ENCODE measurements at places on chromosomes 5 and 9.
A peak's percentile ranks its signal among the peaks of the same experiment; 100 is the strongest.

DNA sequence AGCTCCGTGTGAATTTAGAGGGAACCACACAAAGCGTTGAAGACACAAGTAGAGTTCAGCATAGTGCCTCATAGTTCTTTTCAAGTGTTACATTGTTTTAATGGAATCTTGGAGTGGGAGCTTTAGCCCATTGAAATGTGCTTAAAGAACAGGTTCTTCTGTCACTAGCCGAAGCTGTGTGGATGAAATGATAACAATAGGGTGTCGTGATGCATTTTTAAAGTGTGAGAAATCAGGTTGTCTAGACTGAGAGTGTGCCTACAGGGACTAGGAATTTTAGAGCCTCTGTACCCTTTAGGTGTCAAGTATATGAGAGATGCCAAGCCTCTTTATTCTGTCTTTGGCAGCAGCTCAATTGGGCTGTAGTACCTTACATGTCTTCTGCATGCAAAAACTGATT, 83.0 kb downstream of the NDUFS4 start:
- no peak for DNase-seq

DNA sequence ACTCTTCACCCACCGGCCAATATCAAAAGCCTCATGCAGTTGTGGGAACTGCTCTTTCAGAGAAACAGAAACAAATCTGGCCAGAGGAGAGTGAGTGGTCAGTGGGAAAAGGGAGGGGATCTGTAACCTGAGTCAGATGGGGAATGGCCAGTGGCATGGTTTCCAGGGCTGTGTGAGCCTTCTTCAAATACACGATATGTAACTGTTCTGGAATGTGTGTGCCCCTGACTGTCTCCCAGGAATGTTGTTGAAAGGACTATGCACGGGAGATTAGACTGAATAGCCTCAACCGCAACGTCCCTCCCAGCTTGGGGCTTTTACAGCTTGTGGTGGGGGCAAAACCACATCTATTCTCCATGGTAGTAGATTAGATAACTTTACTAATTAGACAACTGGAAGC, 60.8 kb downstream of the SH3TC2 start:
- DNase-seq, result no peak

- DNase-seq, result no peak
Observed at GRCh38 chr5:4662756-4663155, 477.4 kb upstream of the ADAMTS16 start.

DNA sequence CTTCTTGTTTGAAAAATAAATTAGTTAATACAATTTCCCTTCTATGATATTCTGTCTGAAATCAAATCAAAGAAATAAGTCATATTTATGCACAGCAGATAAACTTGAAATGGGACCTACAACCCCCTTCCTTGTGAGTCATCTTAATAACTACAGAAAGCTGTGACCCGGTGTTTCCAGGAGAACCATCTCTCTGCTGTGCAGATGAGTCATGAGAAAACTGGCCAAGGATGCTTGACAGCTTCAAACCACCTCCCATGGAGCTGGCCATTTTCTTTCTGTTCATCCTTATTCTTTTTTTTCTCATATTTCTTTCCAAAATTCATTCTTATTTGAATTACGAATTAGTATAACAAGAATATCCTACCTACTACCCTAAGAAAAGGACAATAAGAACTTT, 43.4 kb upstream of the NR4A3 start:
- no peak for DNase-seq

DNA sequence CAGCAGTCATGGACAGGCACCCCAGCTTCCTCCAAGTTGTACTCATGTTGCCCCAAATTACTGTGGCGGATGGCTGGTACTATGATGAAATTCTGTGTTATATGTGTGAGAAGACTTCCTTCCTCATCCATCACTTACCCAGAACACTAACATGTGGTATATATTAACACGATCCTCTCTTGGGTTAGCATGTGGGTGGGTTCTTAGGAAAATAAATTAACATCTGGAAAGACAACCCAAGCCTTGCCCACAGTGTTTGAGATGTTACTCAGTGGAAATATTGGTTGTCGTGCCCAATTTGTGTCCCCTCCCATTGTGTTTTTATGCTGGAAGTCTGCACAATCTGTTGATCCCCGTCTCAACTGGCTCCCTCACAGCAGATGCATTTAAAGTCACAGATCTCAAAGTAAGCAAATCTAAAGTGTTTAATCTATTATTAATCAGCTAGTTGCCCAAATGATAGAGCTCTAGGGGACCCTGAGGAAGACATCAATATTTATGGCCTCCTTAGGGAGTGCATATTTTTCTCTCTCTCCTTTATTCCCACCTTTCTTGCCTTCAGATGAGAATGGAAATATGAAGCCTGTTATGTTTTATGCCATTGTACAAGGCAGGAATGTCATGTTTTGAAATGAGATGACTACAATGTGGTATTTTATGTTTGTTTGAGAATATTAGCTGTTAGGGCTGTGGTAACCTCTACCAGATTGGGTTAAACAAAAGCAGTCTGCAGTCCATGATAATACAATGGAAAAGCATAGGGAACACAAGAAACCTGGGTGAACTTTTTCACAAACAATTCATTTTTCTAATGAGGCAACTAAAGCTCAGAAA, 93.9 kb downstream of the GRIA1 start:
- DNase-seq, result no peak

GRCh38 chr5:120848883-120849282, 384.8 kb downstream of the PRR16 start:
- no peak for DNase-seq

- no peak for DNase-seq
Observed at GRCh38 chr5:173429489-173430150, 101.4 kb upstream of the STC2 start.

DNA sequence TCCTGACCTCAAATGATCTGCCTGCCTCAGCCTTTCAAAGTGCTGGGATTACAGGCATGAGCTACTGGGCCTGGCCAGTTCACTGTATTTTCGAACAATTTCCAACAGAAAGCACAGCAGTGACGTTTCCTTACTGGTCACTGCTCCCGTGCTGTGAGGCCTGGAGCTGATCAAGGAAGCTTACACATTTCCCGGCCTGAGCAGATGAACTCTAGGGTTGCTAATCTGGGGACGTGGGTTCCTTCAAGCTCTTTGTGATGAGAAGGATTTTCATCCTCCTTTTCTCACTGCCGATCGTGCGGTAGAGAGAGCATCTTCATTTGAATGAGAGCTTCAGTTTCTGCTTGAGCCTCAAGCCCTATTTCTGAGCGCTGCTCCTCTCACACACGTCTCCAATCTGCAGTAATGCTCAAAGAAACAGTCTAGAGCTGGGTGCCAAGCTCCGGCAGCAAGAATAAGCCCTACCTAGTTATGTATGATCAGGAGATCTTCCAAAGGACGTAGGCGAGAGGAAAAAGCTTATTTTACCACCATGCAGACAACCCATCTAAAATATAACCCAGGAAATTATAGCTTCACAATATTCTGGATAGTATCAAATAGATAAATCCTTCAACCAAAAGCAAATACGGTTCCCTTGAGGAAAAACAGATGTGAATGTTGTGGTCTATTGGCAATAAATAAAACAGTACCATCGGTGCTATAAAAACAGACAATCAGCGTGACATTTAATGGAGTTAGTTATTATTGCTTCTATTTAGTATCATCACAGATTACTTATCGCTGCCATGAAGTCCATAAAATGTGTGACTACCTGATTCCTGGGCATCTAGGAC, 7.3 kb upstream of the SPATA24 start:
- no peak for DNase-seq

- no peak for DNase-seq
Observed at GRCh38 chr9:17793713-17794622, 215.1 kb downstream of the SH3GL2 start.

- DNase-seq, result no peak
Observed at GRCh38 chr5:63697811-63698210, 264.4 kb downstream of the HTR1A start.

- DNase-seq, result no peak
Observed at GRCh38 chr9:91879231-91879630, 70.8 kb downstream of the ROR2 start.

DNA sequence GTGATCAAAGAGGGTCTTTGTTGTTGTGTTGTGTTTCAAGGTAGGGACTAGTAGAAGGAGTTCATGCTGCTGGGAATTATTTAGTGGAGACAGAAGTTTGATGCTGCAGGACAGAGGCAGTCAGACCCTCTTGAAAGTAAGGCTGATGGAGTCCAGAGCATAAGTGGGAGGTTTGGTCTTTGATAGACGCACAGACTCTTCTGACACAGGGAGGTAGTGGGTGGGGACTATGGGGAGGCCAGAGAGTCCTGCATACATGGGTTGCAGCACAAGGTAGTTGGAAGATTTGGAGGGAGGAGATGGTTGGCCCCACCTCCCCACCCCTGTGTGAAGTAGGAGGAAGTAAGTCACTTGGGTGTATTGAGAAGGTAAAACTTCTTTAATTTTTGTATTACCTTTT, 2.4 kb upstream of the CCDC112 start:
- DNase-seq, result no peak

GRCh38 chr9:77616191-77616590, 31.9 kb downstream of the GNA14 start:
- no peak for DNase-seq

DNA sequence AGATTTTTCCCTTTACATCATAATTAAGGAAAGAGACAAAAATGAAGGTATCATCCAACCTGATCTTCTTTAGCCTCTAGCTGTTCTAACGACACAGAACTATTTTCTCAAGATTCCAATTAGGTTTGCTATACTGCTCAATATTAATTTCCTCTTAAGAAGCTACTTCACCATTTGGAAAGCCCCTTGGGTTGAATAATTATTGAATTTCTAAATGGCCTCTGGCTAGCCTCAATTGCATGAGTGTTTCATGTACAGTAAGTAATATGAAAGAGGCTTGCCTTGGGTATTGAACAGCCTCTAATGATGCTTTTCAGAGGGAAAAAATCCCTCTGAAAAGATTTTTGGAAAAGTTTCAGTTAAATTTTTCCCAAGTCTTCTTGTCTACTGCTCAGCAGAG, 3.7 kb upstream of the MOB3B start:
- DNase-seq, result no peak

DNA sequence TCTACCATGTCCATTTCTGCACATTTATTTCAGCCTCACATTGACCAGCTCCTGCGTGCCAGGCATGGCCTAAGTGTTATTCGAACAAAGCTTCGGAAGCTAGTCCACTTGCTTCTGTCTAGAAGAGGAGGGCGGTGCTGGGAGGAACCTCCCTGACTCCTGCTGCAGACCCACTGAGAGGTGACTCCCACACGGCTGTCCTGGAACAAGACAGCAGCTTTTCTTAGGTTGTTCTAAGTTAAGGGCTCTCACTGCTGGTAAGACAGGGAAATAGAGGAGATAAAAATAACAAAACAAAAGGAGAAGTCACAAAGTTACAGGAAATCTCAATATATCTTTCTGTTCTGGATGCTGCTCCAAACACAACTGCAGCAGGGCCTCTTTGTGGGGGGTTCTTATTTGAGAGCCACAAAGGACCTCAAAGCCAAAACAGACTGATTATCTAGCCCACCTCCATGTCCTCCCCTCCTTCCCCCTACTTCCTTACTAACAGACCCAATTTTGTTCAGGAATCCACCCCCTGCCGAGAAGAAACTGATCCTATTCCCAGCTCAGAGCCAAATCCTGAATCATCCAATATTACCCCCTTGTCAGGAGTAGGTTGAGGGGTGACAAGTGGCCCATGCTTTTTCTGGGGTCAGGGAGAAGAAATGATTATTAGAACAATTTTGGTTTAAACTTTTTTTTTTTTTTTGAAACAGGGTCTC, 28.4 kb upstream of the KCNIP1 start:
- DNase-seq, result peak; percentile 22

- DNase-seq, result no peak
Observed at GRCh38 chr5:91378752-91379211, 4.3 kb downstream of the ARRDC3 start.

- DNase-seq, result no peak
Observed at GRCh38 chr9:82363682-82364081, 375.1 kb downstream of the SPATA31D1 start.

DNA sequence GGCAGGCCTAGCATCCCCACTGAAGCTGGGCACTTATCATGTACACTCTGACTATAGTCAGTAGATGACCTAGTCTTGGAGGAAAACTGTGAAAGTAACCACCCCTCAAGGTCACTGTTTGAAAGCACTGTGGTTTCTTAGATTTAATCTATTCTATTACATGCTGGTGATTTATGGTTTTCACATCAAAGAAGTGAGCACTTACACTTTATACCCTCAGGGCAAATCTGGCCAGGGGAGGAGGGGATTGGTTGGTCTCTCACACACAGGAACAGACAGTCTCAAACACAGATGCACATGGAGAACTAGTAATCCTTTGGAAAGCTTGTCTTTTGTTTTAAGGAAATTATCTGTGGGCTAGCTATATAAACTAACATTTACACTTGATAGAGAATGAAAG, 17.9 kb upstream of the SPIN1 start:
- DNase-seq, result no peak

GRCh38 chr9:8838136-8838535, 1038.6 kb upstream of the DMAC1 start:
- no peak for DNase-seq

- DNase-seq, result peak; percentile 10
Observed at GRCh38 chr9:134372581-134373267, 46.5 kb downstream of the RXRA start.

DNA sequence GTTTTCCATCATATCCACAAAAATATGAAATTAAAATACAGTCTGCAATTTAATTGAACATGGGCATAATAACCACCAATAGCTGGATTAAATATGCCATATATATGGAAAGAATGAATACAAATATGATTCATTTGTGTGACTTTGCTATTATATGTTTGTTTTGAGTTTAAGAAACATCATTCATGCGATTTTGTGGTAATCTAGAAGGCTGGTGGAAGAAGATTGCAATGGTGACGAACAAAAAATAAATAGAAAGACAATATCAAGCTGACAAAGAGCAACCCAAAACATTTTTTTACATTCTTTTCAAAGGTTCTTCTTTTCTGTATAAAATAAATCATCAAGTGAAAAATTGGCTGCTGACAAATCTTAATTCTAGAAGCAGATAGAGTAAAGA, 610.0 kb downstream of the MAT2B start:
- no peak for DNase-seq

- no peak for DNase-seq
Observed at GRCh38 chr5:124274949-124275348, 471.5 kb downstream of the ZNF608 start.

DNA sequence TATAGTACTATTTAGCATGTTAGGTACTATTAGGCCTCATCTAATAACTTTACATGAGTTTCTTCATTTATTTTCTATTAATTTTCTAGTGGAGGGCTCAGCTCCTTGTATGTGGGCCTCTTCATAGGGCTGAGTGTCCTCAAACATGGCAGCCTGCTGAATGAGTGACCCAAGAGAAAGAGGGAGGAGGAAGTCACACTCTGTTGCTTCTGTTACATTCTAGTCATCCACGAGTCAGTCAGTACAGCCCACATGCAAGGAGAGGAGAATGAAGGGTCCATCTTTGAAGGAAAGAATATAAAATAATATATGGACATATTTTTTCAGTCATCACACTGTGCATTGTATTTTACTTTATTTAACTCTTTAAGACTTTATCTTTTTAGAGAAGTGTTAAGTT, 66.6 kb upstream of the NR3C1 start:
- no peak for DNase-seq

GRCh38 chr5:123176224-123176937, 87.3 kb downstream of the PRDM6 start:
- DNase-seq, result no peak

GRCh38 chr5:28710360-28710759, 1672.0 kb upstream of the CDH9 start:
- no peak for DNase-seq
